ENCODE measurements at places on chromosomes 1 and 21.

DNA sequence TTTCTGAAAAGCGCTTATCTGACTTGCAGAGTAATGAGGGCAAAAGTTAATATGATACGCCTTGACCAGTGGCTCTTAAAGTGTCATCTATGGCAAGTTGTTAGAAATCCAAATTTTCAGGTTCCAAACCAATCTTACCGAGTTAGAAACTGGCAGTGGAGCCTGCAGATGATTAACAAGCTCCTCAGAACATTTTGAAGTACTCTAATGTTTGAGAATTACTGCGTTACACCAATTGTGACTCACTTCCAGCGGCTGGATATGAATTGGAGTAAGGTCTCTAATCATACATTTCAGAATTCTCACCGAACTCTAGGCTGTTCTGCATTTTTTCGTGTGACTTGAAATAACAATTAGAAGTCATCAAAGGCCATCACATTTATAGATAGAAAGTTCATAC lies 73.5 kb upstream of the TMPRSS15 start:
- DNase-seq: no peak

DNA sequence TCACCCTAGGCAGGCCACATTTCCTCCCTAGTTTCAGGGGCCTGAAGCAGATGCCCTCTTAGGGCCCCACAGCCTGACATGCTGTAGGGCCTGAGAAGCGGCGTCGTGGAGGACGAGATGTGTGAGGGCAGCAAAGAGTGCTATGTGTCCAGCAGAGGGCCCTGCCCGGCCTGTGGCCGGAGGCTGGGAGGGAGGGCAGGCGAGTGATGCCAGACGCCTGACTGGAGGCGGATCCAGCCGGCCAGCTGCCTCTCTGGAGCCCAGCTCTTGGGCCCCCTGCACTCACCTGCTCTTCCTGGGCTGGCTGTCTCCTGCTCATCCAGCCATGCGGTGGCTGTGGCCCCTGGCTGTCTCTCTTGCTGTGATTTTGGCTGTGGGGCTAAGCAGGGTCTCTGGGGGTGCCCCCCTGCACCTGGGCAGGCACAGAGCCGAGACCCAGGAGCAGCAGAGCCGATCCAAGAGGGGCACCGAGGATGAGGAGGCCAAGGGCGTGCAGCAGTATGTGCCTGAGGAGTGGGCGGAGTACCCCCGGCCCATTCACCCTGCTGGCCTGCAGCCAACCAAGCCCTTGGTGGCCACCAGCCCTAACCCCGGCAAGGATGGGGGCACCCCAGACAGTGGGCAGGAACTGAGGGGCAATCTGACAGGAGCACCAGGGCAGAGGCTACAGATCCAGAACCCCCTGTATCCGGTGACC lies at the start of gene GPR37L1:
Gene GPR37L1 (plus strand): TSS at position 279 of the 697 bp plus-strand sequence. CDS start 47 bp downstream, at position 326.
- DNase-seq: no peak

DNA sequence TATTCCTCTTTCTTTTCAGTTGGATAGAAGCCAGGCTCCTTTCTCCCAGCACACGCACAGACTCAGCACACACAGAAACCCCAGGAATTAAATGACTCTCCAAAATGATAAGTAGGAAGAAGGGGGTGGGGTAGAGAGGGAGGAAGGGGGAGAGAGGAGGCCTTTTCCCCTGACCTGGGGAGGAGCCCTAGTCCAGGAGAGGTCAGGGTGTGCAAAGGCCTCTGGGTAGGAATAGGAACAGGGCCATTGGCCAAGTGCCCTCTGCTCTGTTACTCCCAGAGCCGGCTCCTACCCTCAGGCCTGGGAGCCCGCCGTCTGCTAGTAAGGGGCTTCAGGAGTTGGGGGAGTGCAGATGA lies 35.6 kb upstream of the PUM1 start:
- DNase-seq: no peak

- no peak for DNase-seq
These were observed 39.9 kb downstream of the SERBP1 start for GRCh38 chr1:67390041-67390887.

GRCh38 chr1:29789221-29789909 lies 553.0 kb downstream of the PTPRU start:
- no peak for DNase-seq

All from stimulated activated CD8-positive, alpha-beta memory T cell treated with anti-CD3 and anti-CD28 coated beads, Interleukin-2, amount 100 ng/mL, for 48 hours (primary cell).